ENCODE measurements at places on chromosomes 13 and 19.
A peak's percentile ranks its signal among the peaks of the same experiment; 100 is the strongest.

DNA sequence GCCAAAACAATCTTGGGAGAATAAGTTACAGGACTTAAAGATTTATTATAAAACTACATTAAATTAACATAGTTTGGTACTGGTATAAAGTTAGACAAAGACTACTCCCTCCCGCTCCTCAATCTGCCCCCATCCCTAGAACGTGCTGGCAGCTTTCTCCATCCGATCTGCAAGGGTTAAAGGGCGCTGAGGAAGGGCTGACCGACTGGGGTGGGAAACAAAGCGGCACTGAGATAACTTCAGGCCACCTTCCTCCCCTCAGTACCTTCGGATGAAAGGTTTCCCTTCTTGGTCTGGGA, 790 bp upstream of the SUGT1 start:
- peak; percentile 85 for DNase-seq

DNA sequence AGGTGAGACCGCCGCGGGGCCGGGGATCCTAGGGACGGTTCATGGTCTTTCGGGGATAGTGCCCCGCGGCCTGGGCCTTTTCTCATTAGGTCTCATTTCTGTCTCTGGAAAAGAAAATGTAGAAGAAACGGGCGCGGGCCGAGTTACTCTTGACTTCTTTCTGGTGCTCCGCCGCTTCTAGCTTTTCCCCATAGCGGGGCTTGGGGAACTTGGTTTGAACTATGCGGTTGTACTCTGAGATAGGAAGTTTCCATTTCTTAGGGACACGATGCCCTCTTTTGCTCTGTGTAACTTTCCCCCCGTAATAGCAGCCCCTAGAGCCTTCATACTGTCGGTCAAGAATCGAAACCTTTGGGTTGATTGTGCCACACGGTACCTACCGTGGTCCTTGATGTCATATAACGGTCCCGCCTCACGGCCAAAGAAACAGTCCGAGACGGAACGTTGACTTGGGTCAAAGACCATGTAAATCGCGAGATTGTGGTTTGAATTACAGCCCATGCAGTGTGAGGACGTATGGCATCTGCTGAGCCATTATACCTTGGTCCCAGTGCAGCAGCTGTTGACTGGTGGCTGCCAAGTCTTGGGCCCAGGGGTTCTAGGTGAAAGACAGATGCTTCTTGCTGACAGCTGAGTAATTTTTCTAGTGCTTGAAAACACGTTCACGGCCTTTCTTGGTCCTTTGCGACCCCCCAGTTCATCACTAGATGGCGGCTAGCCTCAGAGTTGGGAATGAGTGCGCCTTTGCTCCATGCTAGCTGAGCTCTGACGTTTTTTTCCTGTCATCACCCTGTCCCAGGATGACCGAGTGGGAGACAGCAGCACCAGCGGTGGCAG, 487 bp downstream of the RPS5 start:
- no peak for DNase-seq

DNA sequence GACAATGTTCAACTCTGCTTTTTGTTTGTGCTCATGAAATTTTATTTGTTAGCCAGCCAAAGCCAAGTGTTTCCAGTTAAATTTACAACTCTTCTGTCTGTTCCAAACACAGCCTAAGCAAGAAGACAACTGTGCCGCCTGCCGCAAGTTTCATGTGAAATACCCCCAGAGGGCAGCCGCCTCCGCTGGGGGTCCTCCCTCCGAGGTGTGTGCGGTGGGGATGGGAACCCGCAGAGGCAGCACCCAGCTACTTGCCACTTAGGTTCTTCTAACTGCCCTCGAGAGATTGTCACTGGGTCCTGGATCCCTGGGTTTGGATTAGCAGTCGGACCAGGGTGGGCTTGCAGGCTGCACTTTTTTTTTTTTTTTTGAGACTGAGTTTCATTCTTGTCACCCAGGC, 28.5 kb downstream of the ATP11A start:
- DNase-seq = no peak

DNA sequence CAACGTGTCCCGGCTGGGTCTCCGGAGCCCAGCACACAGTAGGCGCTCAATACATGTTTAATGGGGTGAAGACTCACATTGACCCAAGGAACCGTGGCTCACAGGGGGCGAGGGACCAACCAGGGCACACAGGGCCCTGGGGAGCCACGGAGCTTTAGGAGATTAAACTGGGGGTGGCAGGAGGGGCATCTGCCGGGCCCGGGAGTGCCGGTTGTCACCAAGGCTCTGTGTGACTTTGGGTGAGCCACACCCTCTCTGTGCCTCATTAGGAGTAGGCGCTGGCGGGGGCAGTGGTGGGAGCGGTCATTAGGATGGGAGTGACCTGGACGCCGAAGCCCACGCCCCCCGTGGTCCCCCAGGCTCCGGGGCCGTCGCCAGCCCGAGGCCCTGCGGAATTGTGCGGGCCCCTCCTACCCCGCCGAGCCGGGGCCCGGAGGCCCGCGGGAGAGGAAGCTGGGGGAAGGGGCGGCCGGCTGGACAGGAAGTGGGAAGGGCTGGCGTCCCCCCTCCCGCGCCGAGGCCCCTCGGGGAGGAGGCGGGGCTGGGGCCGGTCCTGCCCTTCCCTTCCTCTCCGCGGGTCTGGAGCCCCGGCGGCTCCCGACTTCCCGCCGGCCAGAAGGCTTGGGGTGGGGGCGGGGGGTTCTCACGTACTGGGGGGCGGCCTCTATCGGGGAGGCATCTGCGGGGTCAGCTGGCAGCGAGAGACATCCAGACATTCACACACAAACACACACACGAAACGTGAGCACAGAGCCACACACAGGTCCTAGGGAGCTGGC, 1.8 kb upstream of the SSBP4 start:
- DNase-seq = no peak

DNA sequence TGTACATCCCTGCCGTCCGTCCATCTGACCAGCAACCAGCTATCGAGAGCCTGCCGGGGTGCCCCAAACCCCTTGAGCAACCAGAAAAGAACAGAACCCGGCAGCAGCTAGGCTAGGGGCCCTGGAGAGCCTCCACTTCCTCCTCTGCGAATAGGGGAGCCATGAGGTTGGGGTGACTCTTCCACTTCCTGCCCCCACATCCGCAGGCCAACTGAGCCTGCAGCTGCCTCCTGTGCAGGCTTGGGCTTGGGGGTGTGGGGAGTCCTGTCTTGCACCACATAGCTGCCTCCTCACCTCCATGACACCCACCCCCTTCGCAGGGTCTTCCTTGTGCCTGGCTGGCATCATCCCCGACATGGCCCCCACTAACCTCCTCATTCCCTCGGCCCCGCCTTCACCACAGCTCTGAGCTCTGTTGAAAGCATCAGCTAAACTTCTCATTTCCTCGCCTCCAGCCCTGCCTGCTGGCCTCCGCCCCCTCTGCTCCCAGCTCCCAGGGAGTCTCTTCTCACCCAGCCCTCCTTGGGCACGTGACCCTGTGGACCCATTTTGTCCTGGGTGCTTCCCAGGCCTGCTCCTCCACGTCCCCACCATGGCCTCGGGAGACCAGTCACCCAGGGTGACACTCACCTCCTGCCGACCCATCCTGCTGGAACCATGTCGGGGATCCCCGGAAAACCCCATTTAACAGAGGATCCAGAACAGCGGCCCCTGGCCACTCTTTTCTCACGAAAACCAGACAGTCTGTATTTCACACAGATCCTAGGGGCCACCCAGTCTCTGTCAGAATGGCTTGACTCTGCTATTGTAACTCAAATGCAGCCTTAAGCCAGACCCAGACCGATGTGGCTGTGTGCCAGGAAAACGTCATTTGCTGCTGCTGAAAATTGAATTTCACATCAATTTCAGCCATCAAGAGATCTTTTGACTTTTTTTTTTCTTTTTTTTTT, 50.4 kb downstream of the MYO9B start:
- DNase-seq = no peak

GRCh38 chr19:39301562-39301961, 5.4 kb downstream of the IFNL1 start:
- no peak for DNase-seq

DNA sequence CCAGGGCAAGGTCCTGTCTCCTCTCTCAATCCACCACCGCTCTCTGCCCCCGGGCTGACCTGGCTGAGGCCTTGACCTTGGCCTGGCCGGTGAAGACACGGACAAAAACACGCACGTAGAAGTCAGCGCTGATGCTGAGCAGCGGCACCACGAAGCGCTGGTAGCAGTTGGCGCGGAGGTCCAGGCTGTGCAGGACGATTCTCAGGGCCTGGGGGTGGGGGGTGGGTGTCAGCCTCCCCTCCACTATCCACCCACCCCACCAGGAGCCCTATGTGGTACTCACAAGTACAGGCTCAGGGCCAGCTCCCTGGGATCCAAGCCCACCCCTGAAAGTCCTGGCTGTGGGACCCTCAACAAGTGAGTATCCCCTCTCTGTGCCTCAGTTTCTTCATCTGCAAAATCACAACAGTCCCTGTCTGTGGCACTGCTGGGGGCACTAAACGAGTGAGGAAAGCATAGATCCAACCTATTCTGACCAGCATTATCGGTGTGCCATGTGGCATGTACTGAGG, 6.4 kb downstream of the TRMT1 start:
- DNase-seq = no peak

- peak; percentile 82 for DNase-seq
Observed at GRCh38 chr13:113907635-113908617, 44.0 kb upstream of the GAS6 start.

DNA sequence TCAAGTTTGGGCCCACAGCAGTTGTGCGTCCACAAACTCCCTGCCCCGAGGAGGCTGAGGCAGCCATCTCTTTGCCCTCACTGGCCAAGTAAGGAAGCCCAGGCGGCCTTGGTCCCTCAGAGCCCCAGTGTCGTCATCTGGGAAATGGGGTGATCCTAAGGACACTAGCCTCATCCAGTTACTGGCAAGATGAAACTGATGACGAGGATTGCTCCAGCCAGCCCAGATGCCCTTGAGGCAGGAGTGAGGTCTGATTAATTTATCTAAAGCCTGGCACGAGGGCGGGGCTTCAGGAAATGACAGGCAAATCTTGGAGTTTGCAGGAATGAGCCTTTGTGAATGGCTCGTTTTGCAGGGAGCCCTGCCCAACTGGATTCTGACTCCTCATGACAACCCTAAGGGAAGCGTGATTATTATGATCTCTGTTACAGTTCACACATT, 5.6 kb downstream of the LIPE start:
- DNase-seq = no peak

DNA sequence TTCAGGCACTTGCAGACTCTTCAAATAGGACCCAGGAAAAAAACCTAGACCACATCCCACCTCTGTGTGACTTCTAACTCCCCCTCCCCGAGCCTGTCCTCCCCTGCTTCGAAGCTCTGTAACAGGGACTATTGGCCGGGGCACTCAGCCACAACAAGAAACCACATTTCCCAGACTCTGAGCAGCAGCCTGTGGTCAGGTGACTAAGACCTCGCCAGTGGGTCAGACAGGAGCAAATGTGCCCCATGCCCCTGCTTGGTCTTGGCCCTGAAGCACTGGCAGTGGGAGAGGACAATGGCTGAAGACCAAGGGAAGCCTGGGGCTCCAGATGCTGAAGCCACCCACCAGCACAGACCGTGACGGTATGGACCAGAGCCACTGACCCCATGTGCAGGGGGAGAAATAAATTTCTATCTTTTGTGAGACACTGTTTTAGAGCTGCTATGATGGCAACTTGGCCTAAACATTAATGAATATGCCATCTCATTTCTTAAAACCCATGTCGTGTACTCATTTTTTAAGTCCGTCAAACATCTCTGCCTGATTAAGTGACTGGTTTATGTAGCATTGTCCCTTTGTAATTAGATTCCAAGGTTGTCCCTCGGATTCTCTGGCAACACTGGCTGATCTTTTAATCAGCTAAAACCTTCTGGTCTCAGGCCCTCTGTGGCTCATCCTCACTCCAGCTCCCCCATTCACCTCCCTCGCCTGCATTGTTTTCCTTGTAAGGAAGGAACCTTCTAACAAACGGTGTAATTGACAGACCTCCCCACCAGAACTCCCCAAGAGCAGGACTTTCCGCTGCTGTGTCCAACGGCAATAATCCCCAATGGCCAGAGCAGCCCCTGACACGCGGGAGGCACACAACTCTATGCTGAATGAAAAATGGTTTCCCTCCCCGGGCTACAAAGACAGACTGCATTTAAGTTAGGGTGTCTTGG, 98.4 kb downstream of the STK24 start:
- DNase-seq = no peak

GRCh38 chr13:60398379-60398891, 1.4 kb downstream of the TDRD3 start:
- no peak for DNase-seq

DNA sequence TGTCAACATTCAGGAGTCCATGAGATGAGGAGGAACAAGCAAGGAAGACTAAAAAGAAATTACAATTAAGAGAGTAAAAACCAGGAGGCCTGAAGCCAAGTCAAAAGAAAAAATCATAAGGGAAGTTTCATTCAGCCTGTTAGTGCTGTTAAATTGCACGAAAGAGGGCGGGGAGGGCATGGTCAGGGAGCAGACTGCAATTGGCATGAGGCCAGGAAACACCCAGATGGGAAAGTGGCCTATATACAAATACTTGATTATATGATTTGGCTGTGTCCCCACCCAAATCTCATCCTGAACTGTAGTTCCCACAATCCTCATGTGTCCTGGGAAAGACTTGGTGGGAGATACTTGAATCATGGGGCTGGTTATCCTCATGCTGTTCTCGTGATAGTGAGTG, 43.9 kb downstream of the TNFSF13B start:
- DNase-seq = no peak

DNA sequence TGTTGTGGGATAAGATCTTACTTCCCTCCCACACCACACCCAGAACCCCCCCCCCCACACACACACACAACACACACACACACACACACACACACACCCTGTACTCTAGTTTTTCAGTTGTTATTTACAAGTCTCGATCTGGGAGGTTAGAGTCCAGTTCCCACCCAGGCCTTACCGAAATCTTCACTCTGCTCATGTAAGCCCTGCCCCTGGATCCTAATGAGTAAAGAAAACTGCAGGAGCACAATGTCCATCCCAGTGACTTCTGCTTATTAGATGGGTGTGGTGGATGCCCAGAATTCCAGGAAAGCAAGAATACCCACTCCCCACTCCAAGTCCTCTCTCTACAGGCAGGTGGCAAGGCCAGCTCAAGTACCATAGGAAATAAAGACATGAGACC, 23.0 kb downstream of the STARD13 start:
- no peak for DNase-seq

DNA sequence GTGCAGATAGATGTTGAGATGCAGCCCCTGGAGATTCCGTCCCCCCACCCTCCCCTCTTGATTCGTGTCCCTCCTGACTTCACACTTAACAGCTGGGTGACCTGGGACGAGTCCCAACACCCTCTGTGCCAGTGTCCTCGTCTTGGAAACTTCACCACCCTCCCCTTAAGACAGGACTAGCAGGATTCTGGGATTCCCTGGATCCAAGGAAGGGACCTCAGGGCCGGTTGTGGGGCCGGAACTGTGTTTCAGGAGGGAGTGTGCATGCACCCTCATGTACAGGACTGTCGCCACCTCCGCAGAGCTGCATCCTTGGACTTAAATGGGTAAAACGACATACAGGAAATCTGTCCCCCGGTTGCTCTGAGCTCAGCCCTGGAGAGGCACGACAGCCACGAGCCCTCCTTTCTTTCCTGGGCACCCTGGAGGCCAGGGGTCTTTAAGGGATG, 990 bp downstream of the MYO9B start:
- no peak for DNase-seq

DNA sequence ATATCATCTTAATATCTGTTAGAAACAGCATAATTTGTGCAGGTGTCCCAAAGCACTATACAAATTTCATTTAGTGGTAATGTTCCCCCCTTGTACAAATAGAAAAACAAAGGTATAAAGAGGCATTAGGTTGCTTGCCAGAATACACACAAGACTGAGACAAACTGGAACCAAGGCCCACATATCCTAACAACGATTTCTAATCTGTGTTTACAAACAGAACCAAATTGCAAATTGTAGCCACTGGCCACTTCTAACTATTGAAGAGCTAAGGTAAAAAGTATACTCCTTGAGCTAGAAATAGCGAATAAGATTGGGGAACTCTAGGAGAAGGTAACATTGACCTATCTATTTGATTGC, 526.1 kb downstream of the KLF12 start:
- DNase-seq = peak; percentile 77
